Retinal pigment epithelial cell (primary cell): ENCODE measurements at places on chromosomes 4 and X.

- DNase-seq, result no peak
Observed at GRCh38 chr4:110975338-110975737, 352.5 kb upstream of the PITX2 start.

DNA sequence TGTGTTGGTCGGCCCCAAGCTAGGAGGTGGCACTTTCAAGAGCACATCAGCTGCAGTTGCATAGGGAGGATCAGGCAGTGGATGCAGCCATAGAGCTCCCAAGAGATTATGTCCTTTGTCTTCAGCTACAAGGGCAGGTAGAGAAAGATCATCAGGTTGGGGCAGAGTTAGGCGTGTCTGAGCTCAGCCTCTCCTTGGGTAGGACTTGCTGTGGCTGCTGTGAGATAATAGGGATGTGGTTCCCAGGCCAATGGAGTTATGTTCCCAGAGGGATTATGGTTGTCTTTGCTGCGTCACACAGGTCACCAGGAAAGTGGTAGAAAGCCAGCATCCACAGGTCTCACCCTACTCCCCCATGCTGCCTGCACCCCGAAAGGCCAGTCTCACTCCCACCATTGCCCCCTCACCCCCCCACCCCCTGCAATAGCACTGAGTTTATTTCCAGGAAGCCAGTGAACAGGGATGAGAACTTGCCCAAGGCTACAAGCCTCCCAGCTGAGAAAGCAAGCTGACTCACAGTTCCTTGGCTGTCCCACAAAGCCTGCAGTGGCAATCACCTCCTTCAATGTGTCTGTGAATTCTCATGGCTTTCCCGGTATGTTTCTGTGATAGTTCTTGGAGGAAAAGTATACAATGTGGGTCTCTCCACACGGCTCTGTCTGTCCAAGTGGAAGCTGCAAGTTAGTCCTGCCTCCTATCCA is 148.4 kb downstream of the STPG2 start:
- DNase-seq, result no peak

GRCh38 chr4:111602848-111603247 is 542.4 kb upstream of the FAM241A start:
- DNase-seq, result no peak

DNA sequence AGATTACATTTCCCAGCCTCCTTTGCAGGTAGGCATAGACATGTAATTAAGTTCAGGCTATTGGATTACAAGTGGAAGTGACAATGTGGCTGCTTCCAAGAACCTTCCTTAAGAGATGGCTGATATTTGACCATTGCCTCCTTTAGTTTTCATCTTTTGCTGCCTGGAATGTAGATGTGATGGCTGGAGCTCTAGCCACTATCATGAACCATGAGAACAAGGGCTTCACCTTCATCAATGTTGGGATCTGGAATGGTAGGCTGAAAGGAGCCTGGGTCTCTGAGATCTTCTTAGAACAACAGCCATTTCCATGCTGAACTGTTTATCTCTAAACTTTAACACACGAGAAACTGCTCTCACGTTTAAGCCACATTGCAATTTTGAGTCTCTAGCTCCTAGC is 158.7 kb upstream of the ATP6AP2 start:
- no peak for DNase-seq

- DNase-seq, result no peak
Observed at GRCh38 chr4:20760053-20760452, 59.8 kb downstream of the PACRGL start.

DNA sequence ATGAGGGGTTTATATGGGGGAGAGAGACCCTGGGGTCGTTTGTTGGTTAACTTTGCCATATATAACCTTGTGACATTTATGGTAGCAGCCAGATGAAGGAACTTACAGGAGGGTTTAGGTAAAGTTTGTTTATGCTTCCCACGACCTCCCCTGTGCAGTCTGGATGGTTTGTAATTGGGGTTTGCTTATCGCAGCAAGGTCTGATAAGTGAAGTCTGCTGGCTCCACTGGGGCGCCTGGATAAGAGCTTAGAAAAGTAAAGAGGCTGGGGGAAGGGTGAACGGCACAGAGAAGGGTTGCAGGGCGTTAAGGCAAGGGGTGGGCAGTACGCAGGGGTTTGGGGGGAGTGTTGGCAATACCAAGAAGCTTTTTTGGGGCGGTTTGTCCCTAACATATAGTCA is 98.7 kb downstream of the KDM6A start:
- DNase-seq, result no peak

- no peak for DNase-seq
Observed at GRCh38 chr4:156672492-156673305, 298.9 kb downstream of the PDGFC start.

GRCh38 chr4:86302830-86303229 is 57.0 kb downstream of the MAPK10 start:
- DNase-seq, result no peak

GRCh38 chrX:134459683-134460004 is 321 bp upstream of the HPRT1 start:
- DNase-seq, result no peak
